ENCODE measurements at places on chromosomes 2 and 18.

DNA sequence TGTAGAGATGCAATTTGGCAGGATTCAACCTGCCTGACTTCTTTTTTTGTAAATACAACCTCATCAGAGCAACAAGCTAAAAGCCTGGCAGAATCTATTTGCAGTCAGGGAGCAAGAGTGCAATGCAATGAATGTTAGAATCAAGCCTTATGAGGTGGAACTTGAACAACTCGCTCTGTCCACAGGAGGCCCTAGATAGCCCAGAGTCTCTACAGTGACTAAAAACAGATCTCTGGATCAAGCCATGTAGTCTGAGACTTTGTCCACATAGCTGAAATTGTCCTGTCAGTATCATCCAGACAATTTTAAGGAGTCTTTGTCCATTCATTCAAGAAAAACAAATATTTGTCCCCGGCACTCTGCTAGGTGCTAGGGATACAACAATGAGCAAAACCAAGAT lies 32.0 kb upstream of the CDK5R2 start:
- DNase-seq: no peak

DNA sequence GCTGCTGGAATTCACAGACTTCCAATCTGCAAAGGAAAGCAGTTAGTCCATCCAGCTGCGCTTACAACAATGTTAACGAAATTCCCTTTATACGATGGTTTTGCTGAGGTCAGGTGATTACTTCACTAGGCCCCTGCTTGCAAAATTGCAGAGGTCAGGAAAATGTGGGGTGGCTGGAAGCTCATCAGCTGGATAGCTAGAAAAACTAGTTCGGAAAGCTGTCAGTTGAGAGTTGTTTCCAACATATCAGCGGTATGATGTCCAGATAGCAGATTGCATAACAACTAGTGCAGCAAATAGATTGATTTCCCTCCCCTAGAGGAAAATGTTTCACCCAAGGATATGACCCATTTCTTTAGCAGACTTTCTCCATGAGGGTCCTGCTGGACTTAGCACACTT lies 2021.1 kb upstream of the CELF4 start:
- DNase-seq: no peak

- DNase-seq: no peak
Observed at GRCh38 chr2:237074211-237074993, 11.3 kb upstream of the COPS8 start.

GRCh38 chr2:109613081-109613921 lies 465 bp downstream of the SEPTIN10 start:
- DNase-seq: no peak

- no peak for DNase-seq
Observed at GRCh38 chr2:14567561-14567960, 65.0 kb upstream of the LRATD1 start.

GRCh38 chr18:5546660-5547059 lies 2.9 kb upstream of the EPB41L3 start:
- DNase-seq: no peak

DNA sequence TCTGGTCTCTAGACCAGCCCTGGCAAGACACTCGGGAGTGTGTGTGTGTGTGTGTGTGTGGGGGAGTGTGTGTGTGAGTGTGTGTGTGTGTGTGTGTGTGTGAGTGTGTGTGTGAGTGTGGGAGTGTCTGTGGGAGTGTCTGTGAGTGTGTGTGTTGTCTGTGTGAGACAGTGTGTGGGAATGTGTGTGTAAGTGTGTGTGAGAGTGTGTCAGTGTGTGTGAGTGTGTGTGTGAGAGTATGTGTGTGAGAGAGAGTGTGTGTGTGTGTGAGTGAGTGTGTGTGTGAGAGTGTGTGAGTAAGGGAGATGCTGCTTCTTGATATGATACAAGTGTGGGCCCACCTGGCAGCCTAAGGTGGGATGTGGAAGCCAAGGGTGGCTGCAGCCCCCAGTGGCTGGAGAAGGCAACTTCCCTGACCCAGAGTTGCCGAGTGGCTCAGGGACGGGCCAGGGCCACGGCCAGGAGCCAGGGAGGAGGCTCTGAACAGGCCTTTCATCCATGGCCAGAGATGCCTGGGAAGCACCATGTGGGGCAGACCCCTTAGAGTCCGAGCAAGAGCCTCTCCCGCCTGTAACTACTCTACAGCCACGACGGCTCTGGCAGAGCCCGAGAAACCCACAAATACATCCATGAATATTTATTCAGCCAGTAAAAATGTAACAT lies 159.3 kb upstream of the MYCN start:
- no peak for DNase-seq

DNA sequence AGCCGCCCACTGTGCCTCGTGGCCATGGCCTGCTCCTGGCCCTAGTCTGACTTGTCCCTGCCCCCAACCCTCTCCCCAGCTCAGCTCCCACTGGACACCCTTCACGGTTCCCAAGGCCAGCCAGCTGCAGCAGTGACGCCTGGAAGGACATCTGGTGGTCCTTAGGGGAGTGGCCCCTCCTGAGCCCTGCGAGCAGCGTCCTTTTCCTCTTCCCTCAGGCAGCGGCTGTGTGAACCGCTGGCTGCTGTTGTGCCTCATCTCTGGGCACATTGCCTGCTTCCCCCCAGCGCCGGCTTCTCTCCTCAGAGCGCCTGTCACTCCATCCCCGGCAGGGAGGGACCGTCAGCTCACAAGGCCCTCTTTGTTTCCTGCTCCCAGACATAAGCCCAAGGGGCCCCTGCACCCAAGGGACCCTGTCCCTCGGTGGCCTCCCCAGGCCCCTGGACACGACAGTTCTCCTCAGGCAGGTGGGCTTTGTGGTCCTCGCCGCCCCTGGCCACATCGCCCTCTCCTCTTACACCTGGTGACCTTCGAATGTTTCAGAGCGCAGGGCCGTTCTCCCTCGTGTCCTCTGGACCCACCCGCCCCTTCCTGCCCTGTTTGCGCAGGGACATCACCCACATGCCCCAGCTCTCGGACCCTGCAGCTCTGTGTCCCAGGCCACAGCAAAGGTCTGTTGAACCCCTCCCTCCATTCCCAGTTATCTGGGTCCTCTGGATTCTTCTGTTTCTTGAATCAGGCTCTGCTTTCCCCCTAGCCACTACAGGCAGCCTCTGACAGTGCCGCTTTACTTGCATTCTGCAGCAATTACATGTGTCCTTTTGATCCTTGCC lies 35.8 kb downstream of the ANO7 start:
- DNase-seq: no peak

- DNase-seq: peak; percentile 72
Observed at GRCh38 chr18:13136056-13136903, 82.3 kb upstream of the LDLRAD4 start.

DNA sequence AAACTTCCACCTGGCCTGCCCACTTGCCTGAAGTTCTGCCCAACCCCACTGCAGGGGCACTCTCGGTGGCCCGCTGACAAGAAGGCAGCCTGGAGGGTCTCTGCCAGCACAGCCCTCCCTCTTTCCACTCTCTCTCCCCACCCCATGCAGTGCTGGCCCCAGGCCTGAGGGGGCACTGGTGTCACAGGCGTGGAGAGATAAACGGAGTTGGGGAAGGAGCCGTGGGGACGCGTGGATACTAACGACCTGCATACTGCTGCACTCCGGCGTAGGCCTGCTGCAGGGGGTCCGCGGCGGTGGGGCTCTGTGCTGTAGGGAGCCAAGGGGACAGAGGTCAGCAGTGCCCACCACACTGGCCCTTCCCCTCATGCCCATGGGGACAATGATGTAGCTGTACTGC lies 299.3 kb downstream of the CELF4 start:
- no peak for DNase-seq

DNA sequence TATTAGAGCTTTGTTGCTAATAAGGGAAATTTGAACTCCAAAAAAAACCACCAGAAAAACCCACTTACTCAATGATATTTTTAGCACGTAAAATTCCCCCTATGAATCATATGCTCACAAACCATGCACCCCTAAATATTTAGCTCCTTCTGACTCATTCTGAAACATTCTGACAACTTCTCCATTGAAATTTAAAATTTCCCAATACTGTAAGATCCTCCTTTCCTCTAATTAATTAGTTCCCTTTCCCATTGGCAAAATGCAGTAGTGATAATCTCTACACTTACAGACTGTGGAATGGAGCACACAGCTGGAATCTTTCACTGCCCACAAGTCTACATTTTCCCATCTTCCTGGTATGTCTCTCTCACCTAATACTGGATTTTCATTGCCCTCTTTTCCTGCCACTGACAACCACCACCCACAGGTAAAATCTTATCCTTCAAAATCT lies 215.8 kb upstream of the ACVR2A start:
- no peak for DNase-seq

DNA sequence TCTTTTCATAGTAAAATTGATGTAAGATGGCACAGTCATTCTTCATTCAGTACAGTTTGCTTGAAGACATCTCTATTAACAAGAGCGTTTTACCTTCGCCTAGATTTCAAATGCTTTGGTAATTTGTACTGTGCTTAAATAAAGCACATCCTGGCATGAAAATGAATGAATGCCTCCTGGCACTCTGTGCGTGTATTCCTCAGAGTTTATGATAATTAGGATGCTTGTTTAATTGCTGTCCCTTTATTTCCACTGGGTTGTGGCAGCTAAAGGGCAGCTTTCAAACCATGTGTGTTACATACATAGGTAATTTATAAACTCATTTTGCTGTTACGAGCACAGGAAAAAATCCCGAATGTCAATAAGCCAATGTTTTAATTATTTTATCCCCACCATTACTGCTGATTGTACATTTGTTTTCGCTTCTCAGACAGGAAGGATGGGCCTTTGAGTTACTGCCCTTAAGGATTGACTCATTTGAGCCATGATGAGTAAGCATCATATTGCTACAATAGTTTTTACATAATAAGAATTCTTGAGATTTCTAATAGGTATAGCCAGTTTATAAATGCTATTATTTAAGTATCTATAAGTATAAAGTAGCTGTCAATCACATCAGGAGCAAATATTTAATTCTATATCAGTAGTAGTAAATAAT lies 516.5 kb downstream of the XIRP2 start:
- DNase-seq: no peak

DNA sequence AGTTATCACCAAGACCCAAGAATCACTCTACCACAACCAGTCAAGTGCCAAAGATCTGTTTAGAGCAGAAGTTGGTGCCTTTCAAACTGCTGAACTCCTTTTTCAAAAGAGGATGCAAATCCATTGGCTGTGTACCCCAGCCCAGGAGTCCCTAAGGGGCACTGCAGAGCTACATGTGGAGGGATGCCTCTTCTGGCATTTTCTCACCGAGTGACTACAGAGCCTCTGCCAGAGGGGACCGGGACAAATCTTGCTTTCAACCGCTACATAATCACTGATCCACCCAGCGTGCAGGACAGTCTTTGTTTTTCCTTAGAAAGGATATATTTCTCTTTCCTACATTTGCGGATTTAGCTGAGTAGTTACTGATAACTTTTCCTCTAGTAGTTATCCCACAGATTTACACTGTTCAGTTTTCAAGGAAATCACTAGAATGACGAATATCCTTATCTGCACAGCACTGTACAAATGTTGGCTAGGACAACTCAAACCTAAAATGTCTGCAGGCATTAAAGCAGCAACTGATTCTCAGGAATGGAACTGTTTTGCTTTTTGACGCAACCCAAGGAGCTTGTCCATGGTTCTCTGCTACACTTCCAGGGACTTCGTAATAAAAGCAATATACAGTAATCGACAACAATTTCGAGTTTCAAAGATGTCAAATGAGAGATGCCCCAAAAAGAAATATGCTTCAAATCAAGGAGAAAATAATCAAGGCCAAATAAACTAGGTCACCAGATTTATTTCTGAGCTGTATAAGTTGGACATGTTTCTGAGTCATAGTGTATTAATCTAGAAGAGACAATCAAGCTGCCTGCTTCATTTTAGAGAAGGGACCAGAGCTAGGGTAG lies 24.1 kb downstream of the EPB41L3 start:
- DNase-seq: no peak

DNA sequence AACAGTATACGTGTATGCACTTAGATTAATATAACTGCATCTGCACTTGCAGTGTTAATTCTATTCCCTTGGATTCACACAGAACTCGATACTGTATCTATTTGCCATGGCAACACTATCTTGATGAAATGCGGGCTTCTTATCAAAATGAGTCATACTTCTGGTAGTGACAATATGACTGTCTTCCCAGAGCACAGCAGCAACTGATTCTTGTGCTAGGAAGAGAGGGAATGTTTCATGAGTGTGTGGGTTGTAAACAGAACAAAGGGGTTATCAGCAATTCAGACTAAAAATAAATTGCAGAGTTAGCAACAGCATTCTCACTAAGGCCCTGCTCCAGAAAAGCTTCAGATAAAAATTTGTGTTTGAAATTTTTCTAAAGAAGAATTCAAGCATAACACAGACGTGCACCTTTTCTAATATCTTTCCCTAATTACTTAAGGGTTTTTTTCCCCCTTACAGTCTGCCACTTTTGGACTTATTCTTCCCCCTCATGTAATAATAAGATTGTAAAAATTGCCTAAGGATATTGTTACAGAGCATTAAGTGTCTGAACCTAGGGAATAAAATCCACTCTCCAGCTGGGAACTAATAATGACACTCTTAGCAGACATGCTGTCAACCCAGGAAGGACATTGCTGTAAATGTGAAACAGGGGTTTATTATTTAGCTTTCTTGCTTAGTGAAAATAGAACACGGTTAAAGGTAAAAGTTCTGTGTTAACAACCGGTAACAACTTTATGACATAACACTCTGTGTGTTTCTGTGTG lies 99.9 kb upstream of the SLC38A11 start:
- no peak for DNase-seq

DNA sequence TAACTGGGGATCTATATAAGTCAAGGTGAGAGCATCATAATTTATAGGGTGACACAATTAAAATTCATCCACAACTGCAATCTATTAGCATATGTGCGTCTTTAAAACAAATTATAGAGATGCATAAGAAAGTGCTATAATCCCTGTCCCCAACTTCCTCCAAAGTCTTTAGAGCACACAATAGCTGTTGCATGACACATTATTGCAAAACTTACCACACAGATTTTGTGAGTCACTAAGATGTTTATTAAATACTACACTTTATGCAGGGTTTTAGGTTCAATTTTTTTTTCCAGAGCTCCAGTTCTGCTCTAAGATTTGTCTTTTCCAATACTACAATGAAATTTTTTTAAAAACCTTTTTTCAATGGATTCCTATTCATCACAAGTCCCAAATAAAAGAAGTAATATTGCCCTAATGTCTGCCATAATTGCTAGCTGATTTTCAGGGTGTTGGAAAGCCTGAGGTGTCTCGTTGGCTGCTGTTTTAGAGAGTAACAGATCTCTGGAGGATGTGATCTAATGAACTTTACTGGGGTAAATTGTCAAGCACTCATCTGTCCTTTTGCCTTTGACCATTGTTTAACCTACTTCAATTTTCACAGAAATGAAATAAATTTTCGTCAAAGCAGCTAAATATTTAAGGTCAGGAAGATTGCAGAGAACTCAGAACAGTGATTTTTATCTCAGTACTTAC lies 250.5 kb upstream of the NETO1 start:
- DNase-seq: no peak

DNA sequence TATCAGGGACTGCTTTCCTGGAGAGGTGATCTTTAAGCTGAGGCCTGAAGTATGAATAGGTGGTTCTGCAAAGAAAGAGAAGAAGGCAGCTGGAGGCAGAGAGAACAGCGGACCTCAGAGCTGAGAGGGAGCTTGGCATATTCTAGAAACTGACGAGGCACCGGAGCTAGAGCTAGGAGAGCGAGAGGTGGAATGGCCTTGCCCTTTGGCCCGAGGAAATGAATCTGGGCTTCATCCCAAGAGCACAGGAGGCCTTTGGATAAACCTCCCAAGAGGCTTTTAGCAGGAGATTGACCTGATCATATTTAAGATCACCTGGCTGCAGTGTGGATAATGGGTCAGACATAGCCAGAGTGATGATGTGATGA lies 7.9 kb downstream of the DYSF start:
- DNase-seq: no peak
